ENCODE measurements at places on chromosomes 12 and 14.

GRCh38 chr12:81683881-81684280 lies 75.3 kb downstream of the PPFIA2 start:
- DNase-seq, result peak; percentile 27

- no peak for DNase-seq
Measured at GRCh38 chr12:57247041-57247440, 3.9 kb downstream of the STAC3 start.

DNA sequence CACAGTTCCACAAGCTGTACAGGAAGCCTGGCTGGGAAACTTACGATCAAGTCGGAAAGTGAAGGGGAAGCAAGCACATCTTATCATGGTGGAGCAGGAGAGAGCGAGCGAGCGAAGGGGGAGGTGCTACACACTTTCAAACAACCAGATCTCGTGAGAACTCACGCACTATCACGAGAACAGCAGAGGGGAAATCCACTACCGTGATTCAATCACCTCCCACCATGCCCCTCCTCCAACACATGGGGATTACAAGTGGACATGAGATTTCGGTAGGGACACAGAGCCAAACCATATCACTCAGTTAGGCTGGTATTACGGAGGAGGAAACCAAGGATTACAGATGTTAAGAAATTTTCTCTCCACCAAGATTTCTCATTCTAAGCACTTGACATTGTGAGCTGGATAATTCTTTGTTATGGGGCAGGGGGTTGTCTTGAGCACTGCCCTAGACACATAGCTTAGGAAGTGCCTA lies 262.0 kb upstream of the G2E3 start:
- no peak for DNase-seq

DNA sequence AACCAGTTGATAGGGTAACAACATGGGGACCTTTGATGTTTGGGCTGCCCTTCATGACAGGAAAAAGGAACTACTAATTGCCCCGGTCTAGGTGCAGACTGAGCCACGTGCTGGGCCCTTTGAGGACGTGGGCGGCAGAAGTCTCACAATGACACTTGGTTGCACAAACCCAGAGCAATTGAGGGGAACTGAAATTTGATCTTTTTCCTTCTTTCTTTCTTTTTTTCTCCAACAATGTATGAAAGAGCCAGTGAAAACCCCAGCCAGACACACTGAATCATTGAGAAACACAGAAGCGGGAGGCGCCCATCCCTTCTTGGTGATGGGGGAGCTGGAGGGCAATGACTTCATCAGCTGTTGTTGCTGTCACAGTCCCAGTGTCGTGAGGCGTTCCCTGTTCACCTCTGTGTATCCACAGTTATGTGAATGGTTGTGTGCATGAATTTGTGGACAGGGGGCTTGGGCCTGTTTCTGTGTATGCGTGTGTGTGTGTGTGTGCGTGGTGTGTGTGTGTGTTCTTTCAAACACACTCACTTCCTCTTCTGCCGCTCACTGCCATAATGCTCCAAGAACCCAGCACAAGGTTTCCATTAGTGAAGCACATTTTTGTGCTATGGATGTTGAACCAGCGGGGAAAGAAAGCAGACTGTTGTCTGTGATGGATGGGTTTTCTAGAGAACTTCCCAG lies 137.5 kb upstream of the CCND2 start:
- peak; percentile 44 for DNase-seq

DNA sequence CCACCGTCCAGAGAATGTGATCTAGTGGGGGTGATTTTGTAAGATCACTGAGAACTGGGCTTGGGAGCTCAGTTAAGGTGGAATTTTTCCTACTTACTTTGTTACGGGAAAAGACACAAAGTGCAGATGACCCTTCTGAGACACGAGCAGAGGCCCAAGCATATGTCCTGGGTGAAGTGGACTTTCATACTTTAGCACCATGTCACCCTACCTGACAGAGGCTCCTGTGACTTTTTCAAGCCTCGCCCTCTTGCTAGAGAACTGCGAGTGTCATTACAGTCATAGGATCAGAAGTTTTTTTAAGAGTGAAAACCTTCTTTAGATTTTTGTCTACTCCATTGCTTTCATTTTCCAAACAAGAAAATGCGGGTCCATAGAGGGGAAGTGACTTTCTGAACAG lies 56.1 kb downstream of the SLC17A8 start:
- DNase-seq, result no peak

- DNase-seq, result no peak
Measured at GRCh38 chr12:52200781-52201450, 9.1 kb upstream of the KRT80 start.

GRCh38 chr12:91630596-91631293 lies 448.1 kb upstream of the DCN start:
- DNase-seq, result no peak

DNA sequence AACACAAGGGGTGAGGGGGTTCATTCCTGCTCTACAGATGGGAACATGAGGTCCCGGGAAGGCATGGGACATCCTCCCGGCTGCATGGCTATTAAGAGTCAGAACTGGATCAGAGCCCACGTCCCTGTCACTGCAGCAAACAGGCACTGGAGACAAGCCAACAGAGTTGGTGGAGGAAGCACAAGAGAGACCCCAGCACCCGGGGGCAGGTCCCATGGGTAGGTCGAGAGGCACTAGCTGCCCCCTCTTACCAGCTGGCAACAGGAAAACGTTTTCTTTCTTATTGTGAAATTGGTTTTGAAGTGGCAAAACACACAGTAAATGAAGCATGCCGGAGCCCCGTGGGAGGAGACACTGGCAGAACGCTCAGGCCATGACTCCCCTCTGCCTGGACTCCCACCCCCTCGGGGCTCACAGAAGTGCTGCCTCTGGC lies 43.6 kb downstream of the SYNE3 start:
- peak; percentile 39 for DNase-seq

DNA sequence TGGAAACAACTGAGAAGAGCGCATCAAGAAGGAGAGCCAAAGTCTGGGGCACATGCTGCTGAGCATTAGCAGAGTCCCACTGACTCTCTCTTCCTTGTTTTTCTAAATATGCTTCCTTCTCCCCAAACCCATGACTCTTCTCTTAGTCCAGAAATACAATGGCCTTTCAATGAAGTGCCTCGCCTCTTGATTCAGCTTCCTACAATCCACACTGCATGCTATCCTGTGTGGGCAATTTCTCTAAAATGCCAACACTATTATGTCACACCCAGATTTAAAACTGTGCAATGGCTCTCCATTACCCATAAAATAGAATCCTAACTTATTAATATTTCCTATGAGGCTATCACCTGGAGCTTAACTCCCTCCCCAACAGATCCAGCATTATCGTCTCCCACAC lies 198.6 kb downstream of the RPAP3 start:
- no peak for DNase-seq

- no peak for DNase-seq
Measured at GRCh38 chr14:92563765-92564285, 50.2 kb downstream of the RIN3 start.
